ENCODE measurements at places on chromosomes 2 and 18. TPM values are rescaled to one million over a fixed set of nuclear protein-coding genes. Genes with fewer than 3 reads are reported as not detected.

DNA sequence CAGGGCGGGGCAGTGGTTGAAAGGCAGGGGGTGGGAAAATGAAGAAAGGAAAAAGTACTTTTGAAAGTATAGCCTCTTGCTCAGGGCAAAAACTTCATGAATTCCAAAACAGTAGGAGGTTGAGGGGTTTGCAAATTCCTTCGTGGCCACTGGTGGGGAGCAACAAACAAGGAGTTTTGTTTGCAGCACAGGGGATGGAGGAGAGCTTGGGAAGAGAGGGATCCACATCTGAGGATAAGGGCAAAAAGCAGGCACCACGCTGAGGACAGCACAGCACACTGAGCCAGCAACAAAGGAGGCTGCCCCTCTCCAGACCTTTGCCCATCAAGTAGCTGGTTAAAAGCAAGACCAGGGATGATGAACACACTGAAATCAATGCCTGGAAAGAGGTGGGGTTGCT, 148.9 kb downstream of the TCF4 start:
- no peak for DNase-seq

DNA sequence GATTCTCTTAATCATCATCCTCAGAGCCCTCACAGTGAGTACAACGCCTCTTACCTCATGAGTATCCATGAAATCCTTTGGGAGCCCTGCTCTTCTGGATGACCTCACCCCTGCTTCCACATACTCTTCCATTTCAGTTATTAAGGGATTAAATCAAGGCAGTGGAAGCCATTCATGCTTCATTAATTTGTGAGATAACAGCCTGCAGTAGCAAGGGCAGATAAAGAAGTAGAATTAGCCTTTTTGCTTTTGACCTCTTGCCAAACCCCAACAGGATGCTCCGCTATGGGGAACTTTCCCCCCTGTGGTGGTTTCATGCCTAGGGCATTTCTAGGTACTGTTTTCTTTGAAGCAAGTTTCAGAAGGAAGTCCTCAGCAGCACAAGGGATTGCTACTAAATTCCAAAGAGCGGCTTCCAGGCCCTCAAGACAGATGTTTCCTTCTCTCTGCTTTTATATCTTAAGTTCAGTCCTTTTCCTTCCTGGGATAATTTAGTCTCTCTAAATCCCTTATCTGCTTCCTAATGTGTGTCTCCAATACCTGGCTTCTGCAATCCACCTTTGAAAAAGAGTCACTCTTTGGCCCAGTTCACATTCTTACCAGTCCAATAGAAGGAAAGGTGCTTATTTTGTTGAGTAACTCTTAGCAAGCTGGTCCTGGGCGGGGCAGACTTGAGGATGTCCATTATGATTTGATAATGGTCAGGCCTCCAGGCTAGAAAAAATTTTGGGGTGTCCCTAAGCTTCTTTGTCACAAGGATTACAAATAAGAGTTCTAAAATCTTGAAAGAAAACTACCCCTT, 76.9 kb downstream of the MYO1B start:
- DNase-seq: no peak

DNA sequence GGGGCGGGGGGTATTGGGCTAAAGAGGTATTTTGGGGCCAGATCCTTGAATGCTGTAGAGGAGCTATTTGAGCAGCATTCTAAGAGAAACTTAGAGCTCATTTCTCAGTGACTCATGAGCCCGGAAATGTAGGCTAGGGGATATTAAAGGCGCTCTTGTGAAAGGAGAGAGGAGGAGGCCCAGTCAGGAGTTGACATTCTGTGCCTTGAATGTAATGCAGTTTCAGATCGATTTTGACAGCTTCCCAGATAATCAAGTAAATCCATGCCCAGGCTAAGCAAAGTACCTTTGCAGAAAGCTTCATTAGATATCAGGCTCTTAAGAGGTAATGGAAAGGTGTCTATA, 1.5 kb downstream of the CAB39 start:
- no peak for DNase-seq

DNA sequence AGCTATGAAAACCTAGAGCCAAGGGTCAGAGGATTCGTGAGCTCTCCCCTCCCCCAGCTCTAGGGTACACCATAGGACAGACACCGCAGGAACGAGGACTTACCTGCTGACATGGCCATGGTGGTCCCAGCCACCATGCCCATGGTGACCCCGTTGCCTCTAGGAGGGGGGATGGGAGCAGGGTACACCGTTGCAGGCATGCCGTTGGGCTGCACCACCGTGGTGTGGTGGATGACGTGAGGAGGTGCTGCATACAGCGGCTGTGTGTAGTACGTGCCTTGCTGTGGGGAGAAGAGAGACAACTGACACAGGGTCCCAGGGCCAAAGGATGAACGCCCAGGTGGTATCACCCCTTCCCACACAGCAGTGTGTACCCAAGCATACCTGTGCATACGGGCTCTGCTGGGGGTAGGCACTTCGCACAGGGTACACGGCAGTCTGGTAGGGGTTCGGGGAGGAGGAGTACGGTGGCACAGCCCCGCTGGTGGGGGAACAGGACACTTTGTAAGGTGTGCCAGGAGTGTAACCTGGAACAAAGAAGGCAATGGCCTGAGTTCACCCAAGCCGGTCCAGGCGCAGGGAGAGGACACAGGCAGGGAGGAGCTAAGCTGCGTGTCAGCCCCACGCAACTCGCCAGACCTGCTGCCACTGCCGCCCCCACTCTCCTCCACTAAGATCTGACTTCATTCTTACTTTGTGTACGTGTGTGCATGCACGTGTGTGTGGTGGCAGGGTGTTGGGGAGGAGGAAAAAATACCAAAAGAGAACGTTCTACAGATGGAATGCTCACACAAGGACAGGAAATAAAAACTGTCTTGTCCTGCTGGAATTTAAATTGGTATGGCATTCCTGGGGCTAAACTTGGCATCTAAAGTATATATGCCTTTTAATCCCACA, 37.8 kb downstream of the FAM168B start:
- no peak for DNase-seq

DNA sequence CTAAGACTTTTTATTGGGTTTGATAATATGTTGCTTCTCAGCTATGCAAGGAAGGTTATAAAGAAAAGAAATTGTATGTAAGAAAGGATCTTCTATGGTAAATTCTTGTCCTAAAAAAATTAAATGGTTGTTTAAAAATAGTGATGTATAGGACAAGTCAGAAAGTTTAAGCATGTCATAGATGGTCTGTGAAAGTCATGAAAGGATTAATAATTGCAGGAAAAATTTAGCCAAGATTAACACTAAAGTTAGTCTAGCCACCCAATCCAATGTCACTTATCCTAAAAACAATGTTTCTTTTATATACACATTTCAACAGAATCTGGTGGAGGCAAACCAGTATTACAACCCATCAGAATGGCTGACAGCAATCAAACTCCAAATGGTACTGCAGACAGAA, 1046.7 kb upstream of the SLC39A10 start:
- DNase-seq: no peak

DNA sequence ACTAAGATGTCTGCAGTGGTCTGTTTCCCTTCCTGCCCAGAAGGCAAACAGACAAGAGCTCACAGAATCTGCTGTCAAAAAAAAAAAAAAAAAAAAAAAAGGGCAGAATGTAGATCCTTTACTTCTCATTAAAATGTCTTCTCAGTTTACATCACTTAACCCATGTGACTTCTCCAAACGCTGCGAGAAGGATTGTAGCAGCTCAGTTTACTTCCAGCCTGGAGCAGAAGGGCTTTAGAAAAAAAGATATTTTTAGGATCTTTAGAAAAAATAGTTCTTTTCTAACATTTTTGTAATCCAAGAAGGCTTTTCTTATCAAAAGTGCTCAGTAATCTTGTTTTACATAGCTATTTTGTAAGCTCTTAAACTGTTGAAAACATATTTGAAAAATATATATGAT, 425.4 kb downstream of the CNTNAP5 start:
- DNase-seq: no peak

- no peak for DNase-seq
These were observed 294.5 kb upstream of the NT5C1B start for GRCh38 chr2:18883616-18884456.

GRCh38 chr18:44699572-44700261, 19.0 kb downstream of the SETBP1 start:
- DNase-seq: no peak

DNA sequence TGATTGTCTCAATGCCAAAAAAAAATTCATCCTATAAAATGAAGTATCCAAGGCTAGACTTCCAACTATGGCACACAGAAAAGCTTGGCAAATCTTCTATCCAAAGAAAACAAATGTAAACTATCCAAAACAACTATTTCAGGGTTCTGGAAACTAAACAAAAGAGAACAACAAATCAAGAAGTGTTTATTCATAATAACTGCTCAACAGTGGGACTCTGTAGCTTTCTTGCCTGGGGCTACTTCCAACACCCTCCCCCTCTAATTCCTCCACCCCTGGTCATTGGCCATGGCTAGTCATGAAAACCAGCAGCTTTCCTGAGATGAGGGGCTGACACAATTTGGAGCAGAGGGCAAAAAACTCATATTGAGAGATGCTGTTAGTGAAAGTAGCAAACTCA, 107.0 kb downstream of the EXOC6B start:
- no peak for DNase-seq

DNA sequence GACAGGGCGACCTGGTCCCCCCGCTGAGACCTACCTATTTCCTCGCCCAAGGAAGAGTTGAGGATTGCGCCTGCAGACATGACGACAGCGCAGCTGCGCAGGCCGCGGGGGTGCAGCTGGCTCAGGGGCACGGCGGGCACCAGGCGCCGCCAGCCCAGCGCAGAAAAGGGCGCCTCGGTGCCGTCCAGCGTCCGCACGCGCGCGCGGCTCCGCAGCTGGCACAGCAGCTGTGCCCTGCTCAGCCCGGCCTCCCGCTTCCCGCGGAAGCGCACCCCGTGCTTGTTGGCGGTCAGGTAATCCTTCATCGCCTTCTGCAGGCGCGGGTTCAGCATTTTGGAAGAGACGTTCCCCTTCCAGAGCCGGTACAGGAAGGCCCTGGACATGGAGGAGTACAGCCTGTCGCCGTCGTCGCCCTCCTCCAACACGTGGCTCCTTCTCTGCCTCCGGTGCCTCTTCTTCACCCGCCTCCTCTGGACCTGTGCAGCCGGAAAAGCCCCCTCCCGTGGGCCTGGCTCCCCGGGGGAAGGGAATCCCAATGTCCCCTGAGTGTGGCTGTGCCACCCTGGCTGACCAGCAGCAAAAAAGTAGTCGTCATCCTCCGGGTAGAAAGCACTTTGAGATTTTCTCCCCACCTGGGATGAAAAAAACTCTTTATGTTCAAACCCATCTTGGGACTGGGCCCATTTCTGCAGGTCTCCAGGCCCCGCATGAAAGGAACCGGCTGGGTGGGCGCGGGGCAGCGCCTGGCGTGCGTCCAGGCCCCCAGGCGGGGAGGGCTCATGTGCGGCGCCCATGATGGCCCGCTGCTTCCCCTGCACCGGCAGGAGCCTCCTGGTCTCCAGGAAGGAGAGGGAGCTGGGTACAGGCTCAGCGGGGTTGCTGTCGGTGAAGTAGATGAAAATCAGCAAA, 42.7 kb downstream of the ST6GAL2 start:
- no peak for DNase-seq

DNA sequence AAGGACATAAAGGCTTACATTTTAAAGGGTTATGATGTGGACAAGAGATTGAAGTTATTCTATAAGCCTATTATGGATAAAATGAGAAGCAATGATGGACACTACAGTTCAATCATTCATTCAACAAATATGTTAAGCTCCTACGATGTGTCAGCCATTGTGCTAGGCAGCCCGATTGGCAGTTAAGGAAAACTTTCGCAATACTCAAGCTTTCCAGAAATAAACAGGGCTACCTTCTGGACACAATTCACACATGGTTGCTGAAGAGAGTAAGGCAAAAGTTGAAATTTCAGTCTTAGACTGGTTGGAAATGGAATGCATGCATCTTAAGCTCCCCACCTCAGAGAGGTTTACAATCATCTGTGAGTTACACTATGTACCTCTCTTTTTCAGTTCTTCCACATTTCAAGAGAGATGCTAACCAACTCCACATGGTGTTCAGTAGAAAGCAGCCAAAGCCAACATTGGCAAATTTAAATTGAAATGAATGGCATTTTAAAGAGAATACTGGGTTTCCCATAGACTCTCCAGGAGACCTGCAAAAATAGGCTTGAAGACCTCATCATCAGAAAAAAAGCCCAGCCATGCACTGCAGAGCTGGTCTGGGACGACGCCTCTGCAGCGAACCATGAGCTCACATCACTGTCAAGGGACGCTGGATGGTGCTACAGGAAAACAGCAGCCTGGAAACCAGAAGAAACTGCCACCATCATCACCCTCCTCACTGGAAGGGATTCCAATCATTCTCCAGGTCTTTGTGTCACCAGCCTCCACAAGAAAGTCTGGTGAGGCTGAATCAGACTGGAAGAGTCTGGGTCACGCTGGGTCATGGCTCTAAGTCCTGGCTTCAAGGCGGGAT, 276.3 kb downstream of the AFF3 start:
- no peak for DNase-seq

DNA sequence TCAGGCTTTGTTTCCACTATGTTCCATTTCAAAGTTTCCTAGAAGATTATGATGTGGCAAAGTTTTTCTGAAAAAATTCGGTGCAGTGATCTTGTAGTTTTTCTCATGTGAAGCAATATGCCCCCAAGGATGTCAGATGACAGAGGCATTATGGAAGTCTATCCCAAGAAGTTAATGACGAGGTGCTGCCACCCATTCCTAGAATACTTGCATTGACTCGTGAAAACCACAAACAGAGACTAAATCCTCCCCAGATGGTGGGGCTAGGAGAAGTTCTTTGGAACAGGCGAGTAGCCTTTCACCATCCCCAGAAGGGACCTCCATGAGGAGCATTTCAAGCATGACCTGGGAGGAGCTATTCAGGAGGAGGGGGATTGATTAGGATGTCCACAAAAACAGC, 40.2 kb upstream of the COPS8 start:
- DNase-seq: no peak

GRCh38 chr2:233053928-233054784, 6.0 kb upstream of the INPP5D start:
- DNase-seq: peak; percentile 28

- no peak for DNase-seq
These were observed 343.9 kb downstream of the DYSF start for GRCh38 chr2:71797035-71797810.

- DNase-seq: no peak
These were observed 110.5 kb downstream of the PKP4 start for GRCh38 chr2:158567208-158567607.

- no peak for DNase-seq
These were observed 811.3 kb downstream of the CNTNAP5 start for GRCh38 chr2:124836416-124836815.

The PROC gene
- not detected for total RNA-seq

The CDH20 gene
- not detected for total RNA-seq

The RGPD4 gene
- not detected for total RNA-seq

The PTPRN gene
- 0.55 TPM for total RNA-seq

The MAP3K19 gene
- 3.8 TPM for total RNA-seq

The RNF149 gene
- 102 TPM for total RNA-seq

The MERTK gene
- total RNA-seq: 18.9 TPM

Measured in uterus (tissue), 4 donors.